ENCODE measurements at places on chromosomes 16 and 17. TPM values are rescaled to one million over a fixed set of nuclear protein-coding genes. Genes with fewer than 3 reads are reported as not detected.

MYH2 gene
- not detected for total RNA-seq

DNA sequence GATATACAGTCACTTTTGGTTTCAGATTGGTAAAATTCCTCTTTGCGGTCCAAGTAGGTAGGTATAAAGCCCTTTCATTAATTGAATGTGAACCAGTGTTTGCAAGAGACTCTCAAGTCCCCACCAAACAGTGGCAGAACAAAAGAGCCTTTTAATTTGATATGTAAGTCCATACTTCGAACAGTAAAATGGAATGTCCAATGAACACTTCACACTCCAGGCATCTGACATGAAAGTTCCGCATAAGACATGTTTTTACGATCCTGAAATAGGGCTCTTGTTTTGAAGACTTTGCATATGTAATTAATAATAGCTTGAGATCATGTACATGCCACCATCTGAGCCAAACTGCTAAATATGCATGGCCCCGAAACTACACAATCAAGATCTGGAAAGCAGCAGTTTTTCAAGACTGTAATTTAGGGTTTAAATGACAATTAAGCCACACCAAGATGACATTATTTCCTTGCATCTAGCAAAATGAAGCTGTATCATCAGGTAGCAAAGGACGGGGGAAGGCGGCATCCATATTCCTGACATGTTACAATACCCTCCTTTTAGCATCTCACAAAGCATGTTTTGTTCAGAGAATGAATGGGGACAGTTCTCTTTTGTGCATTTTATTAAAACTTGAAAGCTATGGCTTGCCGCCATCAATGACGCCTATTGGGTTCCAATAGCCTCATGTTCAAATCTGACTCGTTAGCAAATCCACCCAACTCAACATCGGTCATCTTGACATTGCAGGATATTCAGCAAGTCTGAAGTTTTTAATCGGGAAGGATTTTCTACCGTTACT is 39.4 kb downstream of the LITAF start:
- no peak for DNase-seq

RASL10B gene
- total RNA-seq: 0.22 TPM

GRCh38 chr17:81991684-81992305 is 14.4 kb downstream of the ASPSCR1 start:
- no peak for DNase-seq

GRCh38 chr17:75654176-75654575 is 12.8 kb downstream of the RECQL5 start:
- DNase-seq: no peak

DNA sequence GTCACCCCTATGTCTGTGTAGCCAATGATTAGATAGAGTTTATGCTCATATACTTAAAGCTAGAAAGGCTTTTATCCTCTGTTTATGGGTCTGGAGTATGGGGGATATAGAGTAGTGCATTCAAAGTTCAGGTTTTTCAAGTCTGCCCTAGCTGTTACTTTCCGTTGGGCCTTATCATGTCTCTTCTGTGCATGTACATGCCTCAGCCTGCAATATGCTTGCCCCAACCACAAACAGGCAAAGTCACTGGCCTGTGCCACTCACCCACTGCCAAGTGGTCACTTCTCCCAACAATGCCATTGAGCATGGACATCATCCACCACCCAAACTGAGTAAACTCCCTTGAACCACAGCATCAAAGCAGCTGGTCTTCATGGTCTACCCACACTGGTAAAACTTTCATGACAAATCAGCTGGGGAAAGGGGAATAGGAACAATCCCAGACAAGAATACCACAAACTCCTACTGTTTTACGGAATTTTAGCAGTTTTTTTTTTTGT is 70.3 kb upstream of the C17orf78 start:
- no peak for DNase-seq

DNA sequence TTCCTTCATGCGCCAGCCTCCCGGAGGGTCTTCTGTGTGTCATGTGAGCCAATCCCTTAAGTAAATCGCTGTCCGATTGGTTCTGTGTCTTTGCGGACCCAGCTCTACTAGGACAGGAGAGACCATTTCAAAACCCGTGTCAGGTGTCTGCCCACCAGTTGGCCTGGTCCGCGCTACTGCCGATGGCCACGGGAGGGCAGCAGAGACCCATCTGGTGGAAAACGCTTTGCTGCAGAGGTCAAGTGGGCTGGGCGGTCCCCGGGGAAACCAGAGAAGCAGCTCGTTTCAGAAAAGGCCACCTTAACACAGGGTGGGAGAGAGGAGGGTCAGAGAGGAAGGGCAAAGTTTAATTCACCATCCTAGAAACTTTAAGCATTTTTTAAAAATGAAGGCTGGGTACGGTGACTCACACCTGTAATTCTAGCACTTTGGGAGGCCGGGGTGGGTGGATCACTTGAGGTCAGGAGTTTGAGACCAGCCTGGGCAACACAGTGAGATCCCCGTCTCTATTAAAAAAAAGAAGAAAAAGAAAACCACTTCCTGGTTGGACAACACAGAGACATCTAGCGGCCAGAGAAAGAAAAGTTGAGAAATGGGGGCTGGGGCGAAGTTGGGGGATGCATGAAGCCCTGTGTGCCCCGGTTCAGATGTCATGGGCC is 2.8 kb upstream of the CIBAR2 start:
- DNase-seq: peak; percentile 66

GRCh38 chr17:78096093-78096492 is 32.5 kb downstream of the TMC6 start:
- no peak for DNase-seq

DNA sequence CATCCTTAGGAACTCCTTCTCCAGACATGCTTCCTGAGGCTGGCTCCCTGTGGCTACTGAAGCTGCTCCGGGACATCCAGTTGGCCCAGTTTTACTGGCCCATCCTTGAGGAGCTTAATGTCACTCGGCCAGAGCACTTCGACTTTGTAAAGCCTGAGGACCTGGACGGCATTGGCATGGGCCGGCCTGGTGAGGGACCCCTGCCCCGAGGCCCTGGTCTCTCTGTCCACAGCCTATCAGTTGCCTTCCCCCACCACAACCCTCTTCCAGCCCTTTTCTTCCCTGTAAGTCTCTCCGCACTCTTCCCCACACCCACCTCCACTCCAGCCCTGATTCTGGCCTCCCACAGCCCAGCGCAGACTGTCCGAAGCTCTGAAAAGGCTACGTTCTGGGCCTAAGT is 2.0 kb downstream of the TNK1 start:
- DNase-seq: no peak

DNA sequence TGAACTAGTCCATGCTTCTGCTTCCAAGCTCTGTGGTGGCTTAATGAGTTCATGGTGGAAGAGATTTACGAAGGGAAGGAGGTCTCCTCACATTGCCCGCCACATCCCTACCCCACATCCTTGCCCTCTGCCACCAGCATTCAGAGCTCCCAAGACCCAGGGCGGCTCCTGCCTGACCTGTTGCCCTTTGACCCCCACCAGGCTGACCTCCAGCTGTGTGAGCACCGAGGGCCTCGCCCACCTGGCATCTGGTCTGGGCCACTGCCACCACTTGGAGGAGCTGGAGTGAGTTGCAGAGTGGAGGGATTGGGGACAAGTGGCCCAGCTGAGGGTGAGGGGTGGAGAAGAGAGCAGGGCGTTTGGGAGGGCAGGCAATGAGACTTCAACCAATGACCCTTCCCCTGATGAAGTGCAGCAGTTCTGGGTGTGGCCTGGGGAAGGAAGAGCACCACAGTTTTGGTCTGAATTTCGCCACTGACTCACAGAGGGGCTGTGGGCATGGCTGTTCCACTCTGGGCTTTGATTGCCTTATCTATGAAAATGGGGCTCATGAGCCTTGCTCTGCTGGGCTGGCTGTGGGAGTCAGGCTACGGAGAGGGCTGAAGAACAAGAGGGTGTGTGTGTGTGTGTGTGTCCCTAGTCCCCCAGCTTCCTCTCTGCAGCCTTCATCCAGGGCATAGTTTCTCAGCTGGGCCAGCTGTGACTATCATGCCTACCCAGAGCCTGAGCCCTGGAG is 22.6 kb upstream of the CPNE2 start:
- DNase-seq: no peak

SEPTIN1 gene
- 163 TPM for total RNA-seq

GRCh38 chr16:54240271-54241129 is 46.1 kb downstream of the IRX3 start:
- DNase-seq: no peak

- no peak for DNase-seq
Observed at GRCh38 chr16:23554536-23554935, 2.6 kb downstream of the EARS2 start.

GRCh38 chr16:11379420-11379819 is 34.2 kb downstream of the RMI2 start:
- DNase-seq: no peak

DNA sequence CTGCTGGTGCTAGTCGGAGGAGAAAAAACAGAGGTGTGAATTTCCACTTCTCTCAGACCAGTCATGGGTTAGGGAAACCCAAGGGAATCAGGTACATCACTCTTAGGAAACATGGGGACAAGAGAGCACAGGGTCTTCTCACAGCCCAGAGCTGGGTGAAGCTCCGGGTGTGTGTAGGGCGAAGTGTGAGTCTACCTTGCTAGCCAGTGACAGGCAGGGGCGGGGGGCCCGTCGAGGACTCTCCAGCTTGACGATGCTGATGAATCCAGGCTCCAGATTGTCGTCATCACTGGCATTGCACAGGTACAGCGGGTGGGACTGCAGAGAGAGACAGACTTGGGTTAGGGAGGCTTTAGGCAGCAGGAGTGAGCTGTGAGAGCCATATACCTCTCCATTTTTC is 18.7 kb upstream of the SUPT4H1 start:
- DNase-seq: no peak
